Naive thymus-derived CD4-positive, alpha-beta T cell (primary cell): ENCODE measurements at places on chromosomes 12 and 14. TPM values are rescaled to one million over a fixed set of nuclear protein-coding genes. Genes with fewer than 3 reads are reported as not detected.

DNA sequence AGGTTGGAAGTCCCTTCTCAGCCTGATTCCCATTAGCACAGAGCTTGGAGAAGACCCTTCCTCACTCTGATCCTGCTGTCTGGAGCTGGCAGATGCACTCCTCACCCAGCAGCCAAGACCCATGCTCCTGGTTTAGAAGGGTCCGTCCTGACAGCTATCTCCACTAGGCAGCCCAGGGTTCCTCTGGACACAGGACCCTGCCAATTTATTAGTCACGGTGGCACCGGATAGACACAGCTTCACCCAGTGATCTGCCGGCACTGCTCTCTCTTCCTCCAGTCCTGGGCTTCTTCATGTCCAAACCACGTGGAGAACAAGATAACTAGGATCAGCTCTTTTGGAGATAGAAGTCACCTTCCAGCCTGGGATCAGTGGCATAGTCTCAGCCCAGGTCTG is 26.2 kb upstream of the TCL1B start:
- DNase-seq, result no peak

MIP gene
- not detected for polyA plus RNA-seq

DNA sequence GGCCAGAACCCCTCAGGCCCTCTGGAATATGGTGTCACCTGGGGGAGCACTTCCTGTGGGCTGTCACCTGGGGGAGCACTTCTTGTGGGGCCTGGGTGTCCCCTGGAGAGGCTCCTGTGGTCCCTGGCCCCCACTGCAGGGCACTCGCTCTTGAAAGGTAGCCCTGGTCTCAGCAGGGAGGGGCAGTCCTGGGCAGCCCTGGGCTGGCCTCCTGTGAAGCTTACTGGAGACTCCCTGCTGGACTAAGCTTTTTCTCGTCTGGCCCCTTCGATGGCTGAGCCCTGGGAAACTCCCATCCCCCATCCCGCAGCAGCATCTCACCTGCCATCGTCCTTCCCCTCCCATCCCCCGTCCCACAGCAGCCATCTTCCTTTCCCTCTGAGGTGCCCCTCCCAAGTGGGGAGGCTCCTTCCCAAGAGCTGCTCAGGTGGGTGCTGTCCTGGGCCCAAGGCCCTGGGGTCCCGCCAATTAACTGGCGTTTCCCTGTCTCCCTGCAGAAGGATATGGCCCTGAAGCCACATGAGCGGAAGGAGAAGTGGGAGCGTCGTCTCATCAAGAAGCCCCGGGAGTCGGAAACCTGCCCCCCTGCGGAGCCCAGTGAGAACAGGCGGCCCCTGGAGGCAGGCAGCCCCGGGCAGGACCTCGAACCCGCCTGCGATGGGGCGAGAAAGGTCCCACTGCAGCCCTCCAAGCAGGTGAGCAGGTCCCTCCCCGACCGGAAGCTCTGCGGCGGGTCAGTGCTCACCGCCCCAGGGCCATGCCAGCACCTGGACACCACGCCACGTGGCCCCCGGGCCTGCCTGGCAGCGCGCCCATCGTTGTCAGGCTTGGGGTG is 17.9 kb downstream of the FBRSL1 start:
- DNase-seq, result no peak

CACNA1C gene
- polyA plus RNA-seq, result 0.04 TPM

GRCh38 chr14:84085493-84085892 is 1444.5 kb upstream of the FLRT2 start:
- DNase-seq, result no peak

RPL10L gene
- not detected for polyA plus RNA-seq

DNA sequence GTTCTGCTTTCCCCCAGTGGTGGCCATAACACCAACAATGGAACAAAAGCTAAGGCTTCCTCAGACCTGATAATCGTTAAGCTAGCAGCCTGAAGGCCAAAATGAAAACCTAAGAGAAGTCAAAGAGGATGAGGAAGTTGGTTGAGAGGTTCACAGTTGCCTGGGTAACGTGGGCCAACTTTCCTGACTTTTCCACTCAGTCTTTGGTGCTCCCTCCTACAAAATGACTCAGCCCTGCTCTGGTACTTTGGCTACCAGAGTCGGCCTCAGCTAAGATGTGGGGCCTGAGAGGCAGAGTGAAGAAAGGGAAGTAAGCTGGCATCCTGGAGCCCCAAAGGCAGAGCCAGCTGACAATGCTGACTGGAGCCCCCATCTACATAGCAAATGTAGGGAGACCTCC is 14.9 kb upstream of the FKBP11 start:
- no peak for DNase-seq

RND1 gene
- 0.17 TPM for polyA plus RNA-seq

KCNA1 gene
- polyA plus RNA-seq, result not detected

- DNase-seq, result no peak
These were observed 110.6 kb upstream of the TMEM132D start for GRCh38 chr12:130014485-130014807.

POMT2 gene
- polyA plus RNA-seq, result not detected

ITPR2 gene
- polyA plus RNA-seq, result 11.3 TPM

CAPZA3 gene
- polyA plus RNA-seq, result not detected

DNA sequence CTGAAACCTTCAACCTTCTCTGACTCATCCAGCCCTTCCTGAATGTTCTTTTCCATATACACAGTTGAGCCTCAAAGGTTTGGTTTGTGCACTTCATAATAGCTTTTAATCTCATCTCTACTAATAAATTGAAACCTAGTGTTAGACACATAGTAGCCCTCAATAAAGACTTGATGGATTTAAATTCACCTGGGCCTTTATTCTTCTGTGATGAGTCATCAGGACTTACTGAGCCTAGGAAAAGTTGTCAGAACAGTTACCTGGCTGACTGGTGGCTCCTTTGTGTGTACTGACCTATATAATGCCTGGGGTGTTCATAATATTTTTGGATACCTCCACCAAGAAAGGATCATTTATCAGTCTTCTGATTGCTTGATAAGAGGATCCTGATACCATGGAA is 86.4 kb upstream of the NTF3 start:
- DNase-seq, result no peak

DEGS2 gene
- 0.51 TPM for polyA plus RNA-seq

- no peak for DNase-seq
These were observed 49.5 kb upstream of the ATXN7L3B start for GRCh38 chr12:74488134-74488533.

DNA sequence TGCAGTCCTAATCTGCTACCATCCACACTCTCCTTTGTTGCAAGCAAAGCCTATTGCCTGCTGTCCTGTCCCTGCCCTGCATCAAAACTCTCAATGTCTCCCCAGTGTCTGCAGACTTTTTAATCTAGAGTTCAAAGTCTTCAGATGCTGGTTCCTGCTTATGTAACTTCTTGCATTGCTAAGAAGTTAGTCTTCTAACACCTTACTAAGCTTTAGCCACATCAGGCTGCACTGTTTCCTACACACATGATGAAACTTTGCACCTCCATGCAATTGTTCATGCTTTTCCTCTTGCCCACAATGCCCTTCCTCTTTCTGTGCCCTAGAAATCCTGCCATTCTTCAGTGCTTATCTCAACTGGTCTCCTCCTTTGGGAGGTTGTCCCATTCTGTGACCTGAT is 16.2 kb upstream of the DICER1 start:
- DNase-seq, result no peak

DNA sequence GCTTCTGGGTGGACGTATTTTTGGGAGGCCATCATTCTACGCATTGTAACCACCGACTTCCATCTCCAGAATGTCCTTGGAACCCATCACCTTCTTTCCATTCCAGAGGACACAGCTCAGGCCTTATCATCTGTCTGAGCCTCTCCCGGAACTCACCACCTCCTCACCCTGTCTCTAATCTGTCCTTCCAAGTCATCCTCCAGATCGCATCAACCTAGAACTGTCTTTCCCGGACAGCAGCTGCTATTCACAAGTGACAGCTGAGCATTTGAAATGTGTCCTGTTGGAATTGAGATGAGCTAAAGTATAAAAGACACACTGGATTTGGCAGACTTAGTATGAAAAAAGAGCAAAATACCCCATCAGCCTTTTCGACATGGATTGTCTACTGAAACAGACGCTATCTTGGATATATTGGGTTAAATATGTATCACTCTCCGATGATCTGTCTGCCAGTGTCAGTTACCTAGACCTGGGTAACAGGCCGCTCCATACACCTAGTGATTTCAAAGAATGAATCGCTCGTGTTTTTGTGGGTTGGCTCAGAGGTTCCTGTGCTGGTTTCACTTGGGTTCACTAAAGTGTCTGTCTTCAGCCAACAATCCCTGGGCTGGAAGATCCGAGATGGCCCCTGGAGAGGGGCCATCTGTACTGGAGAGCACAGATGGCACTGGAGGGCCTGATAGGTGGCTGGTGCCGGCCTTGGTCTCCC is 104.4 kb upstream of the RFLNA start:
- no peak for DNase-seq

- no peak for DNase-seq
These were observed 604 bp upstream of the ARHGEF25 start for GRCh38 chr12:57610554-57611107.

DNA sequence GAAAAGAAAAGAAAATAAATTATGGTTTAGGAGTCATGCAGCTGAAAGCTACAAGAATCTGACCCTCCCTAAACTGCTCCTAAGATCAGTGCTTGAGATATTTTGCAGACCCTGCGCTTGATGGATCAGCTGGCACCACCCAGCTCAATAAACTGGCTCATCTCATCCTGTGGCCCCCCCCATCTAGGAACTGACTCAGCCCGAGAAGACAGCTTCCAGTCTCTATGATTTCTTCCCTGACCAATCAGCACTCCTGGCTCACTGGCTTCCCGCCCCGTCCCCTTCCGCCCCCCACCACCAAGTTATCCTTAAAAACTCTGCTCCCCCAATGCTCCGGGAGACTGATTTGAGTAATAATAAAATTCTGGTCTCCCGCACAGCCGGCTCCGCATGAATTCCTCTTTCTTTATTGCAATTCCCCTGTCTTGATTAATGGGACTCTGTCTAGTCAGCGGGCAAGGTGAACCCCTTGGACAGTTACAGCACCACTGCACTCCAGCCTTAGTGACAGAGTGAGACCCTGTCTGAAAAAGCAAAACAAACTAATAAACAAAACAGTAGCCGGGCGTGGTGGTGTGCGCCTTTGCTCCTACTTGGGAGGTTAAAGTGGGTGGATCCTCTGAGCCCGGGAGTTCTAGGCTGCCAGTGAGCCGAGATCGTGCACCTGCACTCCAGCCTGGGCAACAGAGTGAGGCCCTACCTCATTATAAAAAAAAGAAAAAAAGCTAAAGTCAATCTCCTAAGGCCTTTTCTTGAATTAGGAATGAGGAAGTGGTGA is 24.5 kb upstream of the SPTLC2 start:
- DNase-seq, result no peak

DNA sequence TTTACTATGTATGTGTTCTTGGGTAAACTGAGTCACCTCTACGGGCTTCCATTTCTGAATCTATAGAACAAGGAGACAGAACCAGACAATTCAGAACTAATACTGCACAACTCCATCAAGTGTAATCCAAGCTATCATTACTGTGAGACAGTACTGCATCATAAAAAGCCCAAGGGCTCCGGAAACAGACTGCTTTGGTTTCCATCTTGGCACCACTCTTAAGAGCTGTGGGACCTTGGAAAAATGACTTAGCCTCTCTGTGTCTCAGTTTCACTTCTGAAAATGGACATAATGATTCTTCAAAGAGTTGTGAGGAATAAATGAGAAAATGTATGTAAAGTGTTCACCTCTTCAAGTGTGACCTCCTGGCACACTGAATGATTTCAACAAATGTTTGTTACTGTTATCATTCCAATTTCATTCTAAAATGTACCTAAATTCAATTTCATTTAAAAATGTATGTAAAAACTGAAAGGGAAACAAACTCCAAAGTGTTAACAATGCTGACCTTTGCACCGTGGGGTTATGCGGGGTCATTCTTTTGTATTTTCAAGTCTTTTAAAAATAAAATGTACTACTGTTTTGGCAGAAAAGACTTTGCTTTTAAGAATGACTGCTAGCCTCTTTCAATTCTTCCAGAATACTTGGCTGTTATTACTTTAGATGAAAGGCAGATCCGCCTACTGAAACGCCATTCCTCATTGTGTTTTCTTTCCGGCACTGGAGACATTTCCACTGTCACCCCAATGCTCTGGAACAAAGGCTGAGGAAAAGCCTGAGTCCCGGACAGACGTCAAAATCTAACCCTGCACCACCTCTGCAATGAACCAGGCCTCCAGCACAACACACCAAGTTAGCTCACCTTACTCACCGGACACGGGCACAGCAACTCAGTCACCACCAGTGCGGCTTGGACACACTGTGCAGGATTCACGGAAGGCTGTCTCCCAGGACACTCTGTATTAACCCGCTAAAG is 62.8 kb downstream of the TMCC3 start:
- no peak for DNase-seq

- no peak for DNase-seq
These were observed 16.3 kb downstream of the SIX4 start for GRCh38 chr14:60707858-60708257.

PRIMA1 gene
- not detected for polyA plus RNA-seq

GCH1 gene
- 25.7 TPM for polyA plus RNA-seq

DNA sequence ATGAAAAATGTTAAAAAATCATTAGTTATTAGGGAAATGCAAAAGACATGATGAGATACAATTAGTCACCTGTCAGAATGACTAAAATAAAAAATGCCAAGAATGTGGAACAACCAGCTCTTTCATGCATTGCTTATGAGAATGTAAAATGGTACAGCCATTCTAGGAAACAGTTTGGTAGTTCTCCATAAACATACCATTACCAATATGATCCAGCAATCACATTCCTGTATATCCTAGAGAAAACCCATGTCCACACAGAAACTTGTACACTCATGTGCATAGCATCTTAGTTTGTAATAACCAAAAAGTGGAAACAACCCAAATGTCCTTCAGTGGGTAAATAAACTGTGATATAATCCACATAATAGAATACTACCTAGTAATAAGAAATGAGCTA is 245.7 kb downstream of the FUT8 start:
- DNase-seq, result no peak

DNA sequence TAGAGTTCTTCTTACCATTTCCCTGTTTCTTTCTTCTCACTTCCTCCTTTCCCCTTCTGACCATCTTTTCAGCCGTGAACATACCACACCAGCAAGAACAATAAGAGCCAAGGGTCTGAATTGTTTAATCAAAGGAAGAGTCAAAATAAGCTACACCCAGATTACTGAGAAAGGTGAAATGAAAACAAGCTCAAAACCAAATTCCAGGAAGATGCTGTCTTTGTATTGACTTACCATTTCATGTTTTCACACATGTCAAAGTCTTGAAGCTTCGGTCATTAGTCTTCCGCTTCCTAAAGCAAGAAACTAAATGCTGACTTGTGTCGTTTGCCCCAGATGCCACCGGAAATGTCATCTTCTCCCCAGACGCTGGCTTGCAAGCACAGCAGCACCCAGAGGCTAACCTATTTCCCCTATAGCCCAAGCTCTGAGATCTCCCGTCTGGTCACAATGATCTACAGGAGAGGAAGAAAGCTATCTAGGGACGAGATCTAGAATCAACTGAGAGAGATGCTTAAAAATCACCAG is 136.5 kb upstream of the AMIGO2 start:
- DNase-seq, result peak; percentile 76
